Stimulated activated CD4-positive, alpha-beta T cell treated with anti-CD3 and anti-CD28 coated beads, Interleukin-15, amount 100 ng/mL, for 1 hour (primary cell): ENCODE measurements at places on chromosomes 4 and X.

GRCh38 chrX:2538031-2538757 lies 37.4 kb upstream of the DHRSX start:
- DNase-seq: no peak

DNA sequence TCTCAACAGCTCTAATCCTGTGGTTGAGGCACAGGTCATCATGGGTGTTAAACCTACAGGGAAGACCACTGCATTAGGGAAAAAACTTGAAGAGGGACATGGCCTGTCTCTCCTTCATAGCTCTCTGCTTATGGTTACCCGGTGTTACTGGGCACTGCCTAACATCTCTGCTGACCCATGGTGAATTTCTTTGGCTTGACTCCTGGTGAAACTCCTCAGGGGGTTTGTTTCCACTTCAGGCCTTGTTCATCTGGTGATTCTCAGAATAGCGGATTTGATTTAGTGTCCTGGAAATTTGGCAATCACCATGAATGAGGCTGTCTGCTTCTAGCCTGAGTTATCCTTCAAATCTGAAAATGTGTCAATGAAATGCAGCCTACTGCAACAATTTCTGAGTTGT lies 114.4 kb downstream of the ZNF518B start:
- no peak for DNase-seq

DNA sequence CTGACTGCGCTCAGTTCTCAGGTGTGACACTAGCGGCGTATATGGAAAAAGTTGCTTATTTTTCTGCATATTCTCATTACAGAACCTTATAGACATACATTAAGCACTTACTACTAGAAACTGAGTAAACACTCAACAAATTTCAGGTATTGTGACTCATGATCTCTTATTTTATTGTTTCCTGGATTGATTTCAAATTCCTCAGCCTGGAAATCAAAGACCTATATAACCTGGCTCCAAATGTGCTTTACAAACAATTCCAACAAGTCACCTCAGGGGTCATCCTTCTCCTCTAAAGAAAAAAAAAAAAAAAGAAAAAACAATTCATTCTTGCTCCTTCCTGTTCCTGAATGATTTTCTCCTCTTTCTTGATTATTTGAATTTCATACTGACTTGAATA lies 152.3 kb downstream of the ADAM29 start:
- DNase-seq: no peak

- no peak for DNase-seq
Observed at GRCh38 chr4:48343035-48343434, 1.7 kb downstream of the SLAIN2 start.

DNA sequence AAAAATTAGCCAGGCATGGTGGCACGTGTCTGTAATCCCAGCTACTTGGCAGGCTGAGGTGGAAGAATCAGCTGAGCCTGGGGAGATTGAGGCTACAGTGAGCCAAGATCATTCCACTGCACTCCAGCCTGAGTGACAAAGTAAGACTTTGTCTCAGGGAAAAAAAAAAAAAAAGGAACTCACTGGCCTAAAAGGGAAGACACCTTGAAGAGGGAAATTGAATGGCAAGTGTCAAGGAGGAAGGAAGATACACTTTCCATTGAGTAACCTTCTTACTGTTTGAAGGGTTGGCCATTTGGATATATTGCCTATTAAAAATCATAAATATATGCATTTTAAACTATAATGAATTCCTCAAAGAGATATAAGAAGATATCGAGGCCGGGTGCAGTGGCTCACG lies 147.5 kb upstream of the FAM241A start:
- no peak for DNase-seq

- DNase-seq: no peak
Observed at GRCh38 chrX:137032841-137033773, 688 bp downstream of the GPR101 start.

GRCh38 chr4:141244419-141244818 lies 23.7 kb downstream of the ZNF330 start:
- no peak for DNase-seq

DNA sequence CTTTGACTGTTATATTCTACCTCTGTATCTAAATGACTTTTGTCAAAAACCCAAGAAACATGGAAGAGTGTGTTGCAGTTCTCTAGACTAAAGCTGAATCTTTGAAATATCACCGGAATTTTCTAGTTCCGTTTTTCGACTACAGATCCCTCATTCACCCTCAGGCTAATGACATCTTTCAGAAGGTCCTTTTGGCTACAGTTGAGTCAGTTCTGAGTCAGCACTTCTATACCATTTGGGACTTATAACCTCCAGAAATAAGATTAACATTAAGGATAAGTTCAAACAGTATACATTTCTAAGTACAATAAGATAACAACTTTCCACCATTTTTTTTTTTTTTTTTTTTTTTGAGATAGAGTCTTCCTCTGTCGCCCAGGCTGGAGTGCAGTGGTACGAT lies 331.0 kb upstream of the CPXCR1 start:
- no peak for DNase-seq

DNA sequence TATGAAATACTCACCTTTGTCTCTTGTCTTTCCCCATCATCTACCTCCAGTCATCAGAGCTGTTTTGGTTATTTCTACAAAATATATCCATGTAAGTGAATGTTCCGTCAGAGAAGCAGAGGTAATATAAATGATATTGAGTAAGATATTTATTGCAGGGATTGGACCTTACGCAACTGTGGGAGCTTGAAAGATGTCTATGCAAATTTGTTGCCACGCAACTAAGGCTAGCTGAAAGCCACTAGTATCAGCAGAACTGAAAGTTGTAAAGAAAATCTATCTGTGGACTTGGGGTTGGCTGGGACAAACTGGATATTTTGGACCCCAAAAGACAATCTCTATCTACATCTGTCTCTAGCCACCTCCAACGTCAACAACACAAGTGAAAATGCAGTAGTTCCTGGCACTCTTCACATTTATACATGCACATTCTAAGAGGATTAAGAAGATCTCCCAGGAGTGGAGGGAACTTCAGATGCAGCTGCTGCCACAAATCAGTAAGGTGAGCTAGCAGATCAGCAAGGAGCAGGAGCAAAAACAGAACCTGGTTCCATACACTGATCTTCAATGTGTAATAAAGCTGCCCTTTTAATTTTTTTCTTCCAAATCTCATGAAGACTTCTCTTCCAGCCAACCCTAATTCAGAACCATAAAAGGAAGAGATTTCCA lies 8.5 kb upstream of the CCSER1 start:
- DNase-seq: no peak

DNA sequence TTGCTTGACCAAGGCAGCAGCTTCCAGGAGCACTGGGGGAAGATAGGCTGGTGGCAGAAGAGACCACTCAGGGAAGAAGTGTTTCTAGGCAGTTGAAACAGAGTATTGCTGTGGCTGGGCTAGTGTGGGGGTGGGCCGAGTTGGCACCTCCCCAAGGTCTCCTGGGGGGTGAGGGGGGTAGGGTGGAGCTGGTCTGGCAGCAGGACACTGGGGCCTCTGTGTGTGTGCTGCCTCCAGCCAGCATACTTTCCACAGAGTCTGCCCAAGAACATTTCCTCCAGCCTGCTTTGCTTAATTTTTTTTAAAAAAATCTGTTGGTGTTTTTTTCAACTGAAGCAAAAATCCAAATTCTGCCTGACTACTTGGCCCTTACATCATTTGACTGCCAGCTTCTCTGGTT lies 4.0 kb downstream of the ITIH6 start:
- DNase-seq: no peak

DNA sequence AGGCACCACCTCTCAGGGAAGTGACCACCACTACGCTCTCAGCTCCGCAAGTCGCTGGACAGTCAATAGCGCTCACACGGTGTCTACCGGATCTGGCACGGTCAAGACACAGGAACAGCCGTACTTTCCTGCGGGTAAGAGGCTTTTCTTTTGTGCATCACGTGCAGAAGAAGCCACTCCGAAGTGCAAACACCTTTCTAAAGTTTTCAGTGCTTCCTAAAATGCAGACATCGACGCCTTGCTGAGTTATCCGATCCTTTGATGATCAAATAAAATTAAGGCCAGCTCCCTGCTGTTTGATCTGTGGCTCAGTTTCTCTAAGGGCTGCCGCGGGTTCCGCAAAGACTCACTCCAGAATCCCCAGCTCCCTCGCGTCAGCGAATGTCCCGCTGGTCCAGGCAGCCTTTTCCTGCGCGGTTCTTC lies 71.8 kb downstream of the FBXO8 start:
- no peak for DNase-seq

DNA sequence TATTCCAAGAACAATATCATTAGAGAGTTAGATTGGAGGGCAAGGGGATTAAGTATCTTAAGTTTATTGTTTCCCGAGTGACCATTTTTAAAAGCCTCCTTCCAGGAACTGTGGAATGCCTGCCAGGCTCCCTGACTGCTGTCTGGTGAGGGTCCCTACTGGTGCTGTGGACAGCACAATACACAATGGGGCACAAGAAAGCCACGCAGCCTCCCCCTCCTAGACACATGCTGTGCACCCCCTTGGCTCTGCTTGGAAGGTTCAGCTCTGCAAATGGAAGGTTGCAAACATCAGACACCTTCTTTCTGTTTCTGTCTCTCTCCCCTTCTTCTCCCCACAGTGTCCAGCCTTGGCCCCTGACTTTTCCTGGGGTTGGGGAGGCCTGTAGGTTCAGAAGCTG lies 153.2 kb downstream of the SHROOM3 start:
- DNase-seq: no peak

GRCh38 chr4:35525192-35525978 lies 718.9 kb downstream of the ARAP2 start:
- DNase-seq: no peak

DNA sequence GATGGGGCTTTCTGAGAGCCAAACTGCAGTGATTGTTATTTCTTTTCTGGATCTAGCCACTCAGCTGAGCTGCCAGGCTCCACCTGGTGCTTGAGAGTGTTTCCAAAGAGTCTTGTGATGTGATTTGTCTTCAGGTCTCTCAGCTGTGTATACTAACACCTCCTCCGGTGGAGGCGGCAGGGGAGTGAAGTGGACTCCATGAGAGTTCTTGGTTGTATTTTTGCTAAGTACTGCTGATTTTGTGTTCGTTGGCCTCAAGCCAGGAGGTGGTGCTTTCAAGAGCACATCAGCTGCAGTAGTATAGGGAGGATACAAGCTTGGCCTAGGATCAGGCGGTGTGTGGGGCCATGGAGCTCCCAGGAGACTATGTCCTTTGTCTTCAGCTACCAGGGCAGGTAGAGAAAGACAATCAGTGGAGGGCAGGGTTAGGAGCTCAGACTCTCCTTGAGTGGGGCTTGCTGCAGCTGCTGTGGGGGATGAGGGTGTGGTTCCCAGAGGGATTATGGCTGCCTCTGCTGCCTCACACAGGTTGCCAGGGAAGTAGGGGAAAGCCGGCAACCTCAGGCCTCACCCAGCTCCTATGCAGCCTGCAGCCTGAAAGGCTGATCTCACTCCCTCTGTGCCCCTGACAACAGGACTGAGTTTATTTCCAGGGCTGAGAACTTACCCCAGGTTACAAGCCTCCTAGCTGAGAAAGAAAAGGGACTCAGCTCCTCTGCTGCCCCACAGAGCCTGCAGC lies 62.4 kb downstream of the NPFFR2 start:
- DNase-seq: no peak

- no peak for DNase-seq
Observed at GRCh38 chr4:149785696-149786431, 29.8 kb downstream of the IQCM start.

DNA sequence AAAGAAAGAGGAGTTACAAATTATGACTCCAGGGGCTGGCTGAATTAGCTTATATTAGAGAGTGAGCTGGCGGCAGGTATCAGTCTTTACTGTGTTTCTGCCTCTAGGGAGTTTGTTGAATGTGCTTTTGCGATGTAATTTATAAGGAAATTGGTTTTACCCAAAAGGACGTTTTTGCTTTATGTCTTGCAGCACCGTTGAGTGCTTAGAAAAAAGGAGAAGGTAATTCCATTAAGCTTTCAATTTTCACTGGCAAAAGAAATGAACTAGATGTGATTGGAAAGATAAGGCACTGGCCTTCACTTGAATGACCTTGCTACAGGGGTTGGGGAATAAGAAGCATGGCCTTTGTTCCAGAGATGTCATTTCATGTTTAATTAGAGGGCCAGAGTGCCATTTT lies 74.9 kb upstream of the CBR4 start:
- DNase-seq: no peak

GRCh38 chr4:121062521-121062920 lies 9.8 kb downstream of the NDNF start:
- DNase-seq: no peak

- no peak for DNase-seq
Observed at GRCh38 chrX:109691277-109691676, 41.8 kb downstream of the ACSL4 start.

GRCh38 chrX:109886122-109886761 lies 116.7 kb upstream of the TMEM164 start:
- no peak for DNase-seq

DNA sequence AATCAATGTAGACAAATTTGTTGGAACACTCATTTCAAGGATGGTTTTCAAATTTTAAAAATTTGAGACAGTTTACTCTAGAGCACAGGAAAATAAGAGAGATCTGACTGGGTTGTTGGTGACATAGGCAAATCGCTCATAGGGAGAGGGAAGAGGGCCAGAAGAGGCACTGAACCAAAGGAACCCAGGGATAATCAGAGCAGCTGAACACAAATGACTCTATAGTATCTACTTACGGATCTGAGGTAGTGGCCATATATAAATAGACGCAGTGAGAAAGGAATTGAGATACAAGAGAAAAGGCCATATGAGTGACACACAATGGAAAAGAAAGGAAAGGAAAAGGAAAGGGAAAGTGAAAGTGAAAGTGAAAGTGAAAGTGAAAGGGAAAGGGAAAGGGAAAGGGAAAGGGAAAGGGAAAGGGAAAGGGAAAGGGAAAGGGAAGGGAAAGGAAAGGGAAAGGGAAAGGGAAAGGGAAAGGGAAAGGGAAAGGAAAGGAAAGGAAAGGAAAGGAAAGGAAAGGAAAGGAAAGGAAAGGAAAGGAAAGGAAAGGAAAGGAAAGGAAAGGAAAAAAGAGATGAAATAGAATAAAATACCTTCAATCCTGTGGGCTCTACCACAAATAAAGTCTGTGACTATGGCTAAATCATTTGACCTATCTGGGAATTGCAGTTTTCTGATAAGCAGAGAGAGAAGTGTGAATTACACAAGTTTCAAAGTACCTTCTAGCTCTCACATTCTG lies 759.2 kb downstream of the DMD start:
- DNase-seq: no peak

GRCh38 chr4:14065406-14065805 lies 437.9 kb upstream of the BOD1L1 start:
- DNase-seq: no peak

- DNase-seq: no peak
Observed at GRCh38 chr4:24736066-24736465, 59.3 kb upstream of the SOD3 start.

DNA sequence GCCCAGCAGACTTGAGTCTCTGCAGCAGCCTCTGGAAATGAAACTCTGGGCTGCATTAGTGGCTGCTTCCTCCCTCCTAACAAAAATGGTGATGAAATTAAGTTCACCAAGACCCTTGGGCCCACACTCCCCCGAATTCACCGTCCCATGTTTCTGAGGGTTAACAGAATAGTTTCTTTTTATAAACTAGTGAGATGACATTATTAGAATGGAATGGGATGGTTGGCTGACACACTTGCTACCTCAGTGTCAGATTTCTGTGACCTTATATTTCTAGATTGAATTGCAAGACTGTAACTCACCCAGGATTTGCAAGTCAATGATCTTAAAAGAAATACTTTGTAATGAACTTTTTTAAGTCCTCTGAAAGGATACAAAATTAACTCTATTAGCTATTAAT lies 127.1 kb downstream of the SHROOM3 start:
- DNase-seq: no peak

- DNase-seq: no peak
Observed at GRCh38 chr4:106019771-106020170, 124.5 kb downstream of the NPNT start.
